Fibroblast of skin of right quadriceps (primary cell): ENCODE measurements at places on chromosomes 5 and 9.

GRCh38 chr9:7117676-7118561 lies 360.1 kb downstream of the KDM4C start:
- DNase-seq, result peak; percentile 78

DNA sequence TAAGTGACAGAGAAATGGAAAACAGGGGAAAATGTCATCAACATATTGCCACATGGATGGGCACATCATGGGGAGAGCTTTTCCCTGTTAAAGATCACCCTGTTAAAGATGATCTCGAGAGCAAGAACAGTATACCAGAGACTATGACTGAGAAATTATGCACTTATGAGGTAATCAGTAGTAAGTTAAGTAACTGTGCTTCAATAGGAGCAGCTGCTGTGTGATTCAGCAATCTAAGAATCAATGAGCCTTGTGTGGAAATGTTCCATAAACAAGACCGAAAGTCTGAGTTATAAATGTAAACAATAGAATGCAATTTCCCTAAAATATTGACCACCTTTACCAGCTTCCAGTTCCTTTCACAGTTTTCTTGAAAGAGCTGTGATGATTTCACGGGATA lies 582.3 kb downstream of the CAAP1 start:
- peak; percentile 17 for DNase-seq

DNA sequence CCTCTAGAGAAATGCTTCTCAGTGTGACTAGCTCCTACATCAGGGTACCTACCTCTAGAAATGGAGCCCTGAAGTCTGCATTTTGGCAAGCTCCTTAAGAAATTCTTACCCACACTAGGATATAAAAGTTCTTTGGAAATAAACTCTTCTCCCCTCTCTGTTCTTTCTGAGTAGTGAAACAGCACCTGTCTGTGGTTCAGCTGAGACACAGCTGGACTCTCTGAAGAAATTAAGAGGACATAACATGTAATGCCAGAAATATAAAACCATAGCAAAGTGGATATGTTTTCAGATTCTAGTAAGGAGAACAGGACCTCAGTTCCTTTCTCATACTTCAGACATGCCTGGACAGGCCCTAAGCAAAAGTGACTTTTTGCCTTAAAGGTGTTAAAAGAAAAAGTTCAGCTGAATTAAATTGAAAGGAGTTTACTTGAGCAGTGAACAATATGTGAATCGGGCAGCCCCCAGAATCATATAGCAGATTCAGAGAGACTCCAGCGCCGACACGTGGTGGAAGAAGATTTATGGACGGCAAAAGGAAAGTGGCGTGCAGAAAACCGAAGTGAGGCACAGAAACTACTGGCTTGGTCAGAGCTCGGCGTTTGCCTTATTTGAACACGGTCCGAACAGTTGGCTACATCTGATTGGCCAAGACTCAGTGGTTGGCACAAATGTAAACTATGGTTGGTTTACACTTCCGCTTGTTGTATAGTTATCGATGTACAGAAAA lies 64.5 kb downstream of the PRKACG start:
- peak; percentile 3 for DNase-seq

DNA sequence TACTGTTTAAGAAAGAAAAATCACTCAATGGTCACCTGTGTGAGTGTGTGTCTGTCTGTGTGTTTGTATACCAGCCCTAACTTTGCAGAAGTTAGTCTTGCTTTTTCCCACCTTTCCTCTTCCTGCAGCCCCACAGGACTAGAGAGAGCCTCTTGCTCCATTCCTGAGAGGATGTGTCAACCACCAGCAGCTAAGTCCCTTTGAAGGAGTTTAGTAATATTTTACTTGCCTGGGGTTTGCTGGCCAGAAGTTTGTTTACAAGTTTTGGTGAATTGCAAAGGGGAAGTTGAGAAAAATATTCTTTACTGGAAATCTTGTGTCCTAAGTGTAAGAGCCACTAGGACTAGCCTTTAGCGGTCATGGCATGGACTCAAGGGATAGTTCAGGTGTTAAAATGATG lies 316.2 kb downstream of the BRINP1 start:
- DNase-seq, result no peak

- DNase-seq, result no peak
Observed at GRCh38 chr5:135272311-135272805, 126.7 kb downstream of the MACROH2A1 start.

DNA sequence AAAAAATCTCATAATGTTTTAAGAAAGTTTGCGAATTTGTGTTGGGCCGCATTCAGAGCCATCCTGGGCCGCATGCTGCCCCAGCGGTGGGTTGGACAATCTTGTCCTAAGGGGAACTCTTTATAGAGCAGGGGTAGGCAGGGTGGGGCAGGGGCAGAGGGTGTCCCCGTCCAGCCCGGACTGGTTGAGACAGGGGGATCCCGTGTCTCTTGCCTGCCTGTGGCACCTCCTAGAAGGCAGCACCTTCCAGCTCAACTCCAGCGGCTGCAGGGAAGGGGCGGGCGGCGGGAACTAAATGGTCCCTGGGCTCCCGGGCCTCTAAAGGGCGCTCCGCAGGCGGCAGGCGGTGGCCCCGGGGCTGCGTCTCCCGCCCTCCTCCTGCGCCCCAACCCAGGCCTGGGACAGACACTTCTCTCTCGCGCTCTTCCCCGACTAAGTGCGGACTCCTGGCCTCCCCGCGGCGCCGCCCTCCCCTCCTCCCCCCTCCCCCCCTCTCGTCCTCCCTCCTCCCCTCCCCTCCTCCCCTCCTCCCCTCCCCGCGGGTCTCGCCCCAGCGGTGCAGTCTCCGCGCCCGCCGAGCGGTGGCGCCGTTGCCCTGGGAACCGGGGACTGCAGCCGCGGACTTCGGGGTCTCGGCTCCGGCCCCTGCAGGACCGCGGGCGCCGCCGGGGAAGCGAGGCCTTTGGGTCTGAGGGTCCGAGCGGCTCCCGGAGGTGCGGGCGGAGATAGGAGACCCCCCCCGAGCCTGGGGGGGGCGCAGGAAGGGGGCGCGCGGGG lies 132.6 kb downstream of the MRPL36 start:
- no peak for DNase-seq

GRCh38 chr9:28320616-28321015 lies 747.3 kb upstream of the C9orf72 start:
- no peak for DNase-seq

DNA sequence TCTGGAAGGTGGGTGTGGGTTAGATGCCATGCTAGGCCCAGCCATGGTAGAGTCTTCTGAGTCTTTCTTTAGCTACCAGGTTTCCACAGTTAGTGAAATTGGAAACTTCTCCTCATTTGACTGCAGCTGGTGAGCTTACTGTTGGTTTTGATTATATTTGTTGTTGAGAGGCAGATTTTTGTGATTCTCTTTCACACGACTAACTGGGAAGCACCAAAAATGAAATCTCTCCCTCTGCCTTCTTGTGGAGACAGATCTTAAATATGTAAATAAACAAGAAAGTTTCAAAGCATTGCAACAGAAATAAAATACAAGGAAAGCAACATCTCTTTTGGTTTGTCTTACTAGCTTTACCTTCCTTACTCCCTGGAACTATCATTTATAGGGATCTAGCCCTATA lies 122.2 kb downstream of the CEMIP2 start:
- DNase-seq, result no peak

GRCh38 chr5:133884569-133885311 lies 83.7 kb downstream of the C5orf15 start:
- peak; percentile 11 for DNase-seq

GRCh38 chr5:124343451-124343867 lies 403.0 kb downstream of the ZNF608 start:
- DNase-seq, result peak; percentile 94

DNA sequence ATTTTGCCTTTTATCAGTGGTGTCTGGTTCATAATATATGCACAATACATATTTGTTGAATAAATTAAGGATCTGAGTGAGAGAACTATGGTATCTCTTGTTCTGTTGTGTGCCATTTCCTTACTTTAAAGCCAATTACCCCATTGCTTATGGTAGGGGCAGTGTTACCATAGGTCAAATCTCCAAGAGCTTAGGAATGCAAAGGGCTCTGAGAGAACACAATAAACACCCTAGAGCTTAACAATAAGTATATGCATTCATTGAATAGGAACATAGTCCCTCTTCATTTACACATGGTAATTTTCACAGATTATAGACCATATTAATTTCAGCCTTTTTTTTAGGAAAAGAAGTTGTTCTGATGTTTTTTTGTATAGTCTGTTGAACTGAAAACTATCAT lies 112.2 kb downstream of the MCTP1 start:
- no peak for DNase-seq

DNA sequence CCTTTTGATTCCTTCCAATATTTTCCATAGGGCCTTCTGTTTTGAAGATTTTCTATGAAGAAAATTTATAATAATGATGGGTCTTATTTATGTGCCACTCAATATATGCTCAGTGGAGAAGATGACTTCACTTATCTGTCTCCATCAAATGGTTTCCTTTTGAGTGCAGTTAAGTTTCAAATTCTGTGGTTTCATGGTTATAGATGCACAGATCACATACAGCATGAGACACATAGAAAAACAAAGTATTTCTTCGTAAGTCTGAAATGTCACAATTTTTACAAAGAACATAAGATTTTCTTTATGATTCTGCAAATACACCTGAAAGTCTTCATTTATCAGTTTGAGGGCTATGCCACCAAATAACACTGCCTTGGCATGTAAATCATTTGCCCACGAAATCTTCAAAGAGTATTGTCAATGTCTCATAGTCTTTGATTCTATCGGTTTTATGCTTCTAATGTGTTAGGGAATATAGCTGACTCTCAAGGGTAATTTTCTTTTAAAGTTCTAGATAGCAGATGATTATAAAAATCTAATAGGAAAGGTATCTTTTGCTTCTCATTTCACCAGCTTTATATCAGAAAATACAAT lies 14.1 kb downstream of the CFAP95 start:
- DNase-seq, result no peak

GRCh38 chr9:31799953-31800609 lies 584.4 kb upstream of the ACO1 start:
- DNase-seq, result peak; percentile 39

DNA sequence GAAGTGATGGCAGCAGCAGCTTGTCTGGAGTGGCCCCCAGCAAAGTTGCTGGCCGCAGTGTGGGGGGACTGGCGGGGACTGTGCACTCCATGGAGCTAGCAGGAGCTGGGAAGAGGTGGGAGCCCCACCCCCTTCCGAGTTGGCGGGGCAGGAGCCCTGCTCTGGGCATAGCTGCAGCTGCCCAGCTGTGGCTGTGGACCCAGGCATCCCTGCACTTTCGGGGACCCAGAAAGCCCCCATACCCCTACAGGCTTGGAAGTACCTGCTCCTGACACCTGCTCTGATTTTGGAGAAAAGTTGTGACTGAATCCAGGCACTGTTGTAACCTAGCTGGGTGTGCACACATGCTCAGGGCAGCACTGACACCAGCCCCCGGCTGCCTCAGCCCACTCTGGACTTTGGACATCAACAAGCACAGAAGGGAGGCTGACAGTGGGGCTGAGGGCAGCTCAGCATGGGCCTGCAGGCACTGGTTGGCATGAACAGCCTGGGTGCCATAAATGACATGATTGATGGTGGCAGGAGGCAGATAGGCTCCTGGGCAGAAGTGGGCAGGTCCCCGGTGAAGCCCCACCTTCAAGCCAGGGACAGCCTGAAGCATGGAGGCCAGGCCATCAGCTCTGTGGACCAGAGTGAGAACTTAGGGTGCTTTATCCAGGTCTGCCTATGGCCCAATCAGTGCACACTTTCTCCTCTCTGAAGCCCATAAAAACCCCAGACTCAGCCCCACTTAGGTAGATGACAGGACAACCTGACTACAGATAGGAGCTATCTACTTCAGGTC lies 12.6 kb downstream of the LMBRD2 start:
- DNase-seq, result no peak

- no peak for DNase-seq
Observed at GRCh38 chr5:147408980-147409379, 100.9 kb downstream of the DPYSL3 start.

DNA sequence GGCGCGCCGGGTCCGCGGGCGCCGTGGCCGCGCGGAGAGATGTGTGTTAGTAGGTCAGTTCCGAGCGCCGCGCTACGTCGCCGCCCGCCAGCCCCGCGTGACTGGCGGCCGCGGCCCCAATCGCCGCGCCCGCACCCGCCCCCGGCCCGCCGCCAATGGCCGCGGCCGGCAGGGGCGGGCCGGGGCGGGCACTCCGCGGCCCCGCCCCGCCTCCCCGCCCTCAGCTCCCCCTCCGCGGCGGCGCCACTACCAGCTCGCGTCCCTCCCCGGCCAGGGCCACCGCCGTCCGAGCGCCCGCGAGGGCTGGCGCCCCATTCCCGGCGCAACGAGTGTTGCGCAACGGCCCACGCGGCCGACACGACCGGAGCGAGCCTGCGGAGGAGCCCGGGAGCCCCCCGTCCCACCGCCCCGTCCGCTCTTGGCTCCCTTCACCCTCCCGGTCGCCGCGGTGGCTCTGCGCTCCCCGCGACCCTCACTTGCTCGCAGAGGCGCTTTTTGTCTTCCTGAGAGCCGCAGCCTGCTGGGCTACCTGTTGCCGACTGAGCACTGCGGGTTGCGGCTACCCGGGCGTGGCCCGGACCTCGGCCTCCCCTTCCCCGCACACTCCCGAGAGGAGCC lies at the start of gene NFIL3:
NFIL3 (minus strand) TSS at position 48 of the 618 bp plus-strand sequence. CDS start 13,098 bp downstream, outside the sequence.
- peak; percentile 83 for DNase-seq

- no peak for DNase-seq
Observed at GRCh38 chr5:123429221-123429954, 6.2 kb upstream of the CEP120 start.

DNA sequence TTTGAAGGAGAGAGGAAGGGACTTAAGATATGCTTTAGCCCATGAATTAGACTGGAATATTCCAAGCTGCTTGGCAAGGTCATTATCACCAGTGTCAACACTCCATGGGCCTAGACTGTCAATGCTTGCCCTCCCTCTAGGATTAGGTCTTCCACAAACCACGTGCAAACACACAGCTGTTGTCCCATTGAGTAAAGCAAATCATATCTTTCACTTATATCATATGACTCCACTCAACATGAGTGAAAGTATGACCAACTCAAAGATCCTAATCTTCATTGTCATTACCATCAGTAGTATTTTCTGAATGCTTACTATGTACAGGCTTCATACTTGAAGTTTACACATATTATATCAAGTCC lies 57.0 kb upstream of the GRAMD2B start:
- DNase-seq, result no peak

DNA sequence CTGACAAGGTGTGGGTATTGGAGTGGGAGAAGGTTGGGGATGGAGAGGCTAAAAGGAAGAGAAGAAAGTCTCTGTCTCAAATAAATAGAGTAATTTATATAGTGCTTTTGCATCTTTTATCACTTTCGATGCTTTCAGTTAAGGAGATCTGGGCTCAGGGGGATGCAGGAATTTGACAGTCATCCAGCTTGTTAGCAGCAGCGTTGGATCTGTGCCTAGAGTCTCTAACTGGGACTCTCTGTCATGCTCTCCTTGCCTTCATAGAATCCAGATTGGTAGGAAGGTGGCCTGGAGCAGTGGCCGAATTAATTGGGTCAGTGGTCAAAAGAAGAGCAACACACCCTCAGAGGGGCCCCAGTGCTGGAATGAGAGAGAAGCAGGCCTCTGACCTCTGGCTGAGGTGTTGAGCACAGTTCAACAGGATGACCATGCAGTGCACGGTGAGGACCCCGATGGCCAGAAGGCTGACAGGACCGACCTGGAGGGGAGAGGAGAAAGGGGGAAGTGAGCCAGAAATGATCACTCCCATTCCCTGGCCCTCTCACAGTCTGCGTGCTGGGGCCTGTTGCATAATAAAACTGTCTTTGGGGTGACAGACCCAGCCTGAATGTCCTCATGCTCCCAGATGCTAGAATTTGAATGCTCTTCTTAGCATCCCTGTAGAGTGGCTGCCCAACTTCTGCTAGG lies 7.6 kb downstream of the SLC36A3 start:
- no peak for DNase-seq
